Renal cortex interstitium (tissue), 15 donors: ENCODE measurements at places on chromosomes 3 and 15.
A peak's percentile ranks its signal among the peaks of the same experiment; 100 is the strongest.

DNA sequence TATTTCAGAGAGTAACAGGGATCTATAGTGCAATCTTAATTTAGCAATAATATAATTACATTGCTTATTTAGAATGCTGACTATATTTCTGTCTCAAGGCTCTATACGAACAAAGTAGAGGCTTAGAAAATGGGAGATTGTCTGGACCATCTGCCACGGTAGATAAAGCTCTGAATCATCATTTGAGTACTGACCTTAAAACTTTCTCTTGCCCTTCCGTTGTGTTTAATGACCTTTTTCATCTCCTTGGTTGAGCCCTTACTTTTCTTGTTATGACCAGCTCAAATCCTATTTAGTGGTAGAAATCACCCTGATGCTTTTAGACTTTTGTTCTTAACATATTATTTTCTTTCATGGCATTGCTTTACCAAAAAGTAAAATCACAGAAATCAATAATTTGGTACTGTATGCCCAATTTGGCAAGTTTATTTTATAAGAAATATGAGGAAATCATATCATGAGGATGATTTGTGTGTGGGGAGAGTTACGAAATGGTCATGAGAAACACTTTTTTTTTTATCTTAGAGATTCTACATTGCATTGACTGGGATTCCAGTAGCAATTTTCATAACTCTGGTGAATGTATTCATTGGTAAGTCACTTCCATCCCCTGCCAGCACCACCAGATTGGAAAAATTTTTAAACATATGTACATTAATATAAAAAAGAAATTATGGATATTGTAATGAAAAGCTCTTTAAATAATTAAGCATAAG lies 11.0 kb downstream of the NDUFB5 start:
- DNase-seq = no peak

DNA sequence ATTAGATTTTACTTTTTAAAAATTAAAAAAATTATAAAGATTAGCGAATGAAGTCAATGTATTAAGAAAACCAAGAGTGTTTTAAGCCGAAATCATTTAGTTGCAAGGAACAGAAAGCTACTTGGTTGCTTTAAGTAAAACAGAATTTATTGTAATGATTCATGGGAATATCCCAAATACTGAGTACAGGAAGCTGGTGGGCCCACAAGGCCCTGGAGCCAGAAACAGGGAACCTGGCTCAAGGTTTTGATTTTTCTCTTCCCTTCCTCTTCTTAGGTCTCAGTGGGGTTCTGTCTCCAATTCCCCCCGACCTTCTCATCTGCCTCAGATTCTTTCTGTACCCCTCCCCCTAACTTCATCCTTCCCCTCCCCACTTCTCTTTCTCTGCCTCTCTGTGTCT lies 229.0 kb downstream of the TLE3 start:
- DNase-seq = no peak

DNA sequence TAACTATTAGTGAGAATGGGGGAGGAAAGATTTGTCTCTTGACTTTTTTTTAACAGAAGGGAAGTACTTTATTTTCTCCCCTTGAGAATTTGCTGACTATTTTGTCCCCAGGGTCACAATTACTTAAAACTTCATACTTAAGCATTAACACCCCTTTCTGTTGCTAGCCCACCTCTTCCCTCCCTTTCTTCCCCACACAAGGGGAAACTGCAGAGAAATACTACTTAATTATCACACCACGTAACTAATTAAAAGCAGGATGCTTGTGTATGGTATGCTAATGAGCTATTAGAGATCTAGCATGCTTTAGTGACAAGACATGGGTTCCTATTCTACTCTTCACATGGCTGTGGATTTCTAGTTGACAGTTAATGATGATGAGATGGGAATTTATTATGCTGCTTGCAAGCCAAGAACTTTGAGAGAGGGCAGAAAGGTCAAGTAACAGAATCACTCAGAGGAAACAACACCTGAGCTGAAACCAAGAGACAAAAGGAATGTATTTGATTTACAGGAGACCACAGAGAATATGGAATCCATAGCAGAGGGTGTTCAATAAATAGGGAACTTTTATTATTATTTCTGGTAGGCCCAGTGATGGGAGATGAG lies 179.2 kb downstream of the LSAMP start:
- peak; percentile 9 for DNase-seq

DNA sequence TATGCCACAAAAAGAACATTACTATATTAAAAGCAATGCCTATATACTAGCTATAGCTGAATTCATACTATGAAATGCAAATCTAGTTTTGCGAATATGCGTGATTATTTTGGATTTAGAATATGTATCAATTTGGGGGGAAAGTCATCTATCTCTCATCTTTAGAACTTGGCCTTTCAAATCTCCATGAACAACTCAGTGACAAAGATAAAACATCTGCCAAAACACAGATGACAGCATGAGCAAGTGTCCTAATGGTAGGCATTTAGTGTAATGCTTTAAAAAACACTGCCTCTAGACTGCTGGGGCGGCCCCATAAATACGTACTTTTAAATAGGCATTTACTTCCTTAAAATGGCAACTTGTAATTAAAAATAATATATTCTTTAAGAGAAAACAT lies 2.7 kb downstream of the CD47 start:
- no peak for DNase-seq

GRCh38 chr3:69999140-70000027 lies at the start of gene SAMMSON:
TSS of gene SAMMSON (plus strand) at chr3:69999733.
- no peak for DNase-seq

DNA sequence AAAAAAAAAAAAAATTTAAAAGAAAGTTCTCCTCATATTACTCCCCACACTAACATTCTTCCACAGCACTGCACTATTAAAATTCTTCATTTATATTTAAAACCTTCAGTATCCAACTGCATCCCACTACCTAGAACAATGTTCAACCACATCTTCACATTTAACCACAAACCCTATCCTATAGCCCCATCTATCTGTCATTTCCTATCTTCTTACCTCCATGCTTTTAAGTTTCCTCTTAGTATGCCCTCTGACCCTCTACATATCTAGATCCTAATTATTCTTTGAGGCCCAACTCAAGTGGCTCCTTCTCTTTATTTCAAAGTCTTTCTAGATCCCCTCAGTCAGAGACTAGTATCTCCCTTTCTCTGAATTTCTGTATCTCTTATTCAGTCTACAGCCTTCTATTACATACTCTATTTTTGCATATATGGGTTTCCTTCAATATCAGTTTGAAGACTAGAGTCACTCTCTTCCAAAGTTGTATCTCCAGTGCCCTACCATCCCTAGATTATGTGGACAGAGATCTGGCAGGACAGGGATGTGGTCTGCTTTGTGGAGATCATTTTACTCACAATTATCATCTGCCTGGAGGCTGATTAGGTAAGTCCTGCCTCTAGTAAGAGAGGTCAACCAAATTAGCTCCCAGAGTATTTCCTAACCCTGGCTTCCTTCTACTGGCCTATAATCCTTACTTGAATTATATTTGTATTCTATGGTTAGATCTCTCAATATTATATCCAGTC lies 1.4 kb downstream of the CIAO2A start:
- no peak for DNase-seq

GRCh38 chr3:143644370-143645089 lies 203.7 kb downstream of the SLC9A9 start:
- peak; percentile 78 for DNase-seq

- no peak for DNase-seq
These were observed 420 bp downstream of the SLC27A2 start for GRCh38 chr15:50182219-50183013.

- DNase-seq = no peak
These were observed 61.9 kb upstream of the PHLDB2 start for GRCh38 chr3:111797171-111797615.

DNA sequence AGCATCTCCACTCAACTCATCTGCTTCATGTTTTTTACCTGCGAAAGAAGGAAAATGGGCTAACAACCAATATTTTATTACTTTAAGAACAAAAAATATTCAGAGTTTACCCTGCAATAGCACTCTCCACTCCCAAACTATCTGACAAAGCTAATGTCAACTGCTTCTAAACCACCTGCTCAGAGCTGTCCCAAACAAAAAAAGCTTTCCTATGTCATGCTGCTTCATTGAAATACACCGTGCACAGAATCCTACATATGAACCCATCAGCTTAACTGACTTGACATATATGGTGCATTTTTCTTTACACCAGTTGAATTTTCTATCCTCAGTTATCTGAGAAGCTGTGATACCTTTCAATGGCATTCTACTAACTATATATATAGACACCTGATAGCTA lies 16.5 kb downstream of the SLTM start:
- no peak for DNase-seq

- DNase-seq = no peak
These were observed 58.0 kb downstream of the FRMD5 start for GRCh38 chr15:44136991-44137477.

GRCh38 chr3:185175370-185175987 lies 22.6 kb upstream of the C3orf70 start:
- DNase-seq = peak; percentile 47

GRCh38 chr3:126208182-126208581 lies 27.8 kb upstream of the ALDH1L1 start:
- no peak for DNase-seq

DNA sequence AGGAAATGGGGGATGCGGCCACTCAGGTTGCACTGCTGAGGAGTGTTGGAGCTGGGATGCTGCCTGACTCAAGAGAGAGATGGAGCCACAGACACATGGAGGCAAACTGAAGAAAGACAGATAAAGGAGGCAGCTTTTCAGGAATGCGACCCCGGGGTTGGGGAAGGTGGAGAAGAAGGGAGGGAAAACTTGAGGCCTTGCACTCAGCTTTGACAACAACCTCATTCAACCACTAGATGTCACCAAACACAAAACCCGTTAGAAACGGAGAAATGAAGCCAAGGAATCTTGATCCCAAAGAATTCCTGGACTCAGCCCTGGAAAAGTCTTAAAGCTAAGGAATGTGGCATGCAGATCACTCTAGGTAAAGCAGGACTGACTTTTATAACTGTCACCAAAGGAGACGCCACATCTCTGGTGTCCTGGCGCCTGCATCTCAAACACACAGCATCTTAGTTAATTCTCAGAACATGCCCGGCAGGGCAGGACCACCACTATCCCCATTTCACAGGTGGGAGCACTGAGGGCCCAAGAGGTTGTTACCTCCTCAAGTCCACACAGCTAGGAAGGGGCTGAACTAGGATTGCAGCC lies 59.6 kb upstream of the LMCD1 start:
- DNase-seq = peak; percentile 80

- DNase-seq = no peak
These were observed 58.0 kb upstream of the FURIN start for GRCh38 chr15:90810354-90810753.

- no peak for DNase-seq
These were observed 172.8 kb downstream of the USP13 start for GRCh38 chr3:179825527-179826246.

DNA sequence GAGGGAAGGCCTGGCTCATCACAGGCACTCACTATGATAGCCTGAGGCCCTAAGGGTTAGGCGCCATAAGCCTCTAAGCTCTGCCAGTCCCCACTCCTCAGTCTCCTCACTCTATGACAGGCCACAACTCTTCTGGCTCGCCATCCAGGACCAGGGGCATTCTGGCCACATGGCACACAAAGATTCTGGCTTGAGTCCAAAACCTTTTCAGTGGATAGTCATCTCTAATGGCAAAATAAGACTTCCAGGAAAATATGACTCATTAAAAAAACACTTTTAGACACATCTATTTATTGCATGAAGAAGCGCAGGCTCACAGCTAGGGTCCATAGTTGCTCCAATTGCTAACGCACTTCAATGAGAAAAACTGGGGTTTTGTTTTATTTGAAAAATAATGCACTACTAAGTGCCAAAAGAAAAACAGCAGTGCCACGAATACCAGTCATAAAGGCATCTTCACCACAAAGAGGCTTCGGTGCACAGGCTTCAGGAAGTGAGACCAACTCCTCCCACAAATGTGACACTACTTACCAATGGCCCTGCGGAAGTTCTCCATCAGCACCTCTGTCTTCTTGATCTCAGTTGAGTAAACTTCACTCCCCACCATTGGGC lies 11.1 kb downstream of the RUVBL1 start:
- DNase-seq = no peak

- DNase-seq = no peak
These were observed 76.2 kb downstream of the ITGB5 start for GRCh38 chr3:124810970-124811369.

DNA sequence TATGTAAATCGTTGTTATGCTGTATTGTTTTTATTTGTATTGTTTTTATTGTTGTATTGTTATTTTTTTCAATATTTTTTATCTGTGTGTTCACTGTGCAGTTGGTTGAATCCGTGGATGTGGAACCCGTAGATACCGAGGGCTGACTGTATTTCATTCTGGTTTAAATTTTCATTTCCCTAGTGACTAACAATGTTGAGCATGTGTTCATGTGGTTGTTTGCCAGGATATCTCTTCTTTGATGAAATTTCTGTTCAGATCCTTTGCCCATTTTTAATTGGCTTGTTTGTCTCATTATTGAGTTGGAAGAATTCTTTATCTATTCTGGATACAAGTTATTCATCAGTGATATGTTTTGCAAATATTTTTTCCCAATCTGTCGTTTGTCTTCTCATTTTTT lies 29.7 kb downstream of the STOML1 start:
- no peak for DNase-seq

GRCh38 chr3:102174832-102175374 lies 259.9 kb upstream of the ZPLD1 start:
- DNase-seq = no peak

DNA sequence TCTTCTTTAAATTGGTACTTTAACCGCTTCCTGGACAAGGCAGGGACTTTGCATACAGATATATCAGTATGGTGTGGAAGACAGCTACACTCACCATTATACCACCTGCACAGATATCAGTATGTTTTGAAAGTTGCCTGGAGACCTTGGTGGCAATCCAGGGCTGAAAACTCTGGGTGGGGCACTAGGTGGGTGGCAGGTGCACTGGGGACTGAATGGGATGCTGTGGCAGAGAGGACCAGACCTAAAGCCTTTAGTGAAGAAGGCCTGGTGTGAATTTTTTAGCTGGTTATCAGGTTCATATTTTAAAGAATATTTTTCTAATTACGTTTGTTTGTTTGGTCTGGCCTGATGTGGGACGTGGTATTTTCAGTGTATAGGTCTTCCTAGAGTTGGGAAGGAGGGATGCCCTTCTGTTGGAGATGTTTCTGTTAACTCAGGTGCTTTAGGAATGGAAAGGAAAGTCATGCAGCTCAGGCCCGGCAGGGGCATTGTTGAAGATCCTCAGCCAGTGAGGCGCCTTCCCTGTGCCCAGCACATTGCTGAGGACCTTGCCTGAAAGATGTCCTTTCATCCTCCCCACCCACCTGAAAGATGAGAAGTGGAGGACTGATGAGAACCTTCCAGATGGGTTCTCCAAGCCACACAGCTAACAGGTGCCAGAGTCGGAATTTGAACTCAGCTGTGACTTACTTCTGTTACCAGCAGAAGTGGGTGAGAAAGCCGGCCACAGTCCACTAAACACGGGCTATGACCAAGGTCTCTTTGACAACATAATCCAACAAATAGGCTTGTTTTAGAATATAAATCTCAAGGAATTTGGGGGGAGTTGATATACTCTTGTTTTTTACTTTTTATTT lies 77.3 kb downstream of the APBA2 start:
- DNase-seq = no peak

DNA sequence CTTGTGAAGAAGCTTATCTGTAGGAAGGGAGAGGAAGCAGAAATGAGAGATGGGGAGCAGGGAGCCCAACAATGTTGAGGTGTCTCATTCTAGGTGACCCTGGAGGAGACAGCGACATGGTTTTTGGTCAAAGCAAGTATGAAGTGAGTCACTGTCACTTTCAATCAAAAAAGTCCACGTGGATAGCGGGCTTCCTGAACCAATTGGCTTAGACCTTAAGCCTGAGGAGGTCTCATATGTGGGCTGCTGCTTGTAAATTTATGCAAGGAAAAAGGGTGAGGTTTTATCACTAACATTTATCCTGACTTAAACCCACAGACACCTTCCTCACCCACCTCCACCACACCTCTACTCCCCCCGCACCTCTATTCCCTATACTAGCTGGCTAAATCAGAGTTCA lies 22.7 kb downstream of the CLDN11 start:
- no peak for DNase-seq
